ENCODE measurements at places on chromosomes 5 and 9. TPM values are rescaled to one million over a fixed set of nuclear protein-coding genes. Genes with fewer than 3 reads are reported as not detected.
A peak's percentile ranks its signal among the peaks of the same experiment; 100 is the strongest.

GRCh38 chr5:81980598-81981260 is 8.9 kb downstream of the ATG10 start:
- no peak for DNase-seq
- no peak overlapping the region for H3K27ac ChIP-seq
- no peaks in the 10 kb centered on the region for H3K27me3 ChIP-seq
- no peaks in the 10 kb centered on the region for H3K36me3 ChIP-seq

DNA sequence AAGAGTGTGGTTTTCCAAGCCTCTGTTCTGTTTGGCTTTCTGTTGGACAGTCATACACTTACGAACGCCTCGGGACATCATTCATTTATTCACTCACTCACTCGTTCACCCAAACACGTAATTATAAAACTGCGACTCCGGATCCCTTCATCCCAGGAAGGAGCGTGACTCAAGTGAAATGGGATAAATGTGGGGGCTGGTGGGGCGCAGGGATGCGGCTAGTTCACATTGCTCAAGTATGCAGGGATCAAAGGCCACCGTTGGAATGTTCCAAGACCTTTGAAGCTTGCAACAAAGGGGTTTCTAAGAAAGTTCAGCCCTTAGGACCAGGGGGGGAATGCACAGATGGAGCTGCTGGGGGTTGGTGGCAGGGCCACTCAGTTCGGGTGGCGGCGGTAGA is 64.2 kb downstream of the CFAP77 start:
- H3K4me3 ChIP-seq, result no peak overlapping the region
- no peak for DNase-seq
- H3K27ac ChIP-seq, result no peak overlapping the region
- H3K4me1 ChIP-seq, result peaks cover 5% of the 10 kb centered on the region

- no peak overlapping the region for H3K4me3 ChIP-seq
- no peaks in the 10 kb centered on the region for H3K27me3 ChIP-seq
- no peak for DNase-seq
- no peak overlapping the region for H3K27ac ChIP-seq
Observed at GRCh38 chr9:124108216-124108615, 96.6 kb downstream of the LHX2 start.

- no peak for DNase-seq
- H3K4me1 ChIP-seq, result no peaks in the 10 kb centered on the region
- no peak overlapping the region for H3K4me3 ChIP-seq
- no peaks in the 10 kb centered on the region for H3K36me3 ChIP-seq
- no peak overlapping the region for H3K27ac ChIP-seq
Observed at GRCh38 chr5:89015409-89015808, 132.4 kb upstream of the MEF2C start.

DNA sequence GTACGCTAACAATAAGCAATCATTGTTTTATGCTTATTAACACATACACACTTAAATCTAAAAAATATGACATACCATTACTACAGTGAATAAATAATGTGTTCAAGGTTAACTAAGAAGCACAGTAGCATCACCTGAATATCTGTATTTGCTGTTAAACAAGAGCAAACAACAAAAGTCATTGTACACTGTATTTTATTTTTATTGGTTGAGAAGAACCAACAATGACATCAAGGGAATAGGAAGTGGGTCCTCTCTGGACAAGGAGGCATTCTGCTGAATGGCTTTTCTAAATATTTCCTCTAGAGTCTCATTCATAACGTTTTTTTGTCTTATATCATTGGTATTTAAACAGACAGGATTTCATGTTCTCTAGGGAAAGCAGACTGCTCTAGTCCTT is 460.4 kb downstream of the CDH9 start:
- DNase-seq, result no peak
- H3K4me1 ChIP-seq, result no peaks in the 10 kb centered on the region
- no peaks in the 10 kb centered on the region for H3K27me3 ChIP-seq
- H3K27ac ChIP-seq, result no peak overlapping the region

DNA sequence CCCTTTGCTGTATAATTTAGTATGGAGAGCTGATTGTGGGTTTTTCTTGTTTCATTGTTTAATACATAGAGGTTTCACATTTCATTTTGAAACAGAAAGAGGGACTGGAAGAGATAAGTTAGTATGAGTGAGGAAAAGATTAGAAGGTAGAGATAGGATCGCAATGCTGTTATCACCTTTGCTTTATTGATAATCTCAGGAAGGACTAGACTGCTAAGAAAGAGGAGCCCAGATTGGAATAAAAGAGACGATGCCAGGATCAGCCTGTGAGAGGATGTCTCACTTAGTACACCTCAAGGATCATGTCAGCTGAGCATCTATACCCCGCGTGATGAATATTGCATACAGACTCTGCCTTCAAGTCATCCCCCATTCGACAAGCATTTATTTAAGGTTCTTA is 178.0 kb upstream of the DMAC1 start:
- no peak for DNase-seq
- H3K4me1 ChIP-seq, result no peaks in the 10 kb centered on the region
- no peaks in the 10 kb centered on the region for H3K27me3 ChIP-seq
- H3K36me3 ChIP-seq, result no peaks in the 10 kb centered on the region

DNA sequence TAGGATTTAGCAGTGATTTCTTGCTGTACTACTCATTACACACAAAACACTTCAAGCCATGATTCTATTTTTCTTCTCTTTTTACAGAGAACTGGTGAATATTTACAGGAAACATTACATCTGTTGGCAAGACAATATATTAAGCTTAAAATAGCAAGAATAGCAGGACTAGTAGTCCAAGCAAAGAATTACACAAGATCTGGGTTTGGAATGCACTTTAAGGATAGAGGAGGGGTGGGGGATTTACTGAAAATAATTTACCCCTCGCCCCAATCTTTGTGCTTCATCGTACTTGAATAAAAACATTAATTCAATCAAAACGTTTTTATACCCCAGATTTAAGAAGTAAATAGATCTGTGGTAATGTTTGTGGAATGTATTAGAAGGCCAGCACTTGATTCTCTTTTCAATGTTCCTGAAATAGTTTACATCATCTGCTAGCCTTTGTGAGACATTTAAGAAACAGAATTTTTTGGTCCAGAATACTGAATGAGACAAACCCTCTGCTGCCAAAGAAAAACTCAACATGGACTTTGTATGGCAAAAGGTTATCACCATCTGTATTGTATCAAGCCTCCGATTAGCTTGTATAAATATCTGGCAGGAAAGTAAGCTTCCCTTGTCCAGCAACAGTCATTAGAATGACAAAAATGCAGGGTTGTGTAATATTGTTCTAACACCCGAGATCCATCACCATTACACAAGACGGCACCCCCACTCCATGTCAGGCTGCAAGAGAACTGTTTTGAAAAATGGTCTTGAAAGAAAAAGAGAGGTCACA is 23.8 kb downstream of the SVEP1 start:
- H3K4me3 ChIP-seq, result no peak overlapping the region
- H3K36me3 ChIP-seq, result no peaks in the 10 kb centered on the region
- no peaks in the 10 kb centered on the region for H3K27me3 ChIP-seq
- H3K4me1 ChIP-seq, result peaks cover 6% of the 10 kb centered on the region
- peak; percentile 84 for DNase-seq

DNA sequence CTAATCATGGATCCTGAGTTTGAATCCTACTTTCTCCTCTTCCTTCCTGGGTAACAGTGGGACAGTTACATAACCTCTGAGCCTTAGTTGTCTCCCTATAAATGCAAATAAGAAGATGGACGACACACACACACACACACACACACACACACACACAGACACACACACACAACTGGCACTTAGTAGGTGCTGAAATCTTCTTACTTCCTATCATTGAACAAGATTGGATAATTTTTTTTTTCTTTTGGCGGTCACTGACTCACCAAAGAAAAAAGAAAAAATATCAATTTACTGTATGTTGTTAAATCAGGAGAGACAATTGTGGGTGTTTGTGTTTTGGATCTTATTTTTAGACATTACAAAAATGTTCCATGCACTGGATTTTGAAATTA is 28.4 kb upstream of the TNFSF8 start:
- no peaks in the 10 kb centered on the region for H3K36me3 ChIP-seq
- DNase-seq, result no peak
- H3K27me3 ChIP-seq, result no peaks in the 10 kb centered on the region
- H3K27ac ChIP-seq, result no peak overlapping the region

GRCh38 chr9:130701059-130702022 is 7.8 kb downstream of the EXOSC2 start:
- H3K36me3 ChIP-seq, result peaks cover 78% of the 10 kb centered on the region
- no peaks in the 10 kb centered on the region for H3K27me3 ChIP-seq
- peak; percentile 78 for DNase-seq
- no peak overlapping the region for H3K4me3 ChIP-seq

GRCh38 chr5:179382486-179382885 is 37.2 kb upstream of the ADAMTS2 start:
- H3K4me3 ChIP-seq, result no peak overlapping the region
- no peaks in the 10 kb centered on the region for H3K27me3 ChIP-seq
- no peaks in the 10 kb centered on the region for H3K36me3 ChIP-seq

DNA sequence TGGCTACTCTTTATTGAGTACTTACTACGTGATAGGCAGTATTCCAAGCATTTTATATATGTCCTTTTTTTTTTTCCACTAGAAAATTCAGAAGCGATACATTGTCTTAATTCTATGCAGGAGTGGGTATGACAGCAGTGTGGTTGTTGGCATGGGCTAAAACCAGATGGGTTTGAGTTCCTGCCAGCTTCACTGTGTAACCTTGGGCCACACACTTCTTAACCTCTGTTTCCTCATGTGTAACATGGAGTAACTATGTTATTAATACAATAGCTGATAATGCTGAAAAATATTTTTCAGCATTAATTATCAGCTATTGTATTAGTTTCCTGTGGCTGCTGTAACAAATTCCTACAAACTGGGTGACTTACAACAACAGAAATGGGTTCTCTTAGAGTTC is 12.0 kb downstream of the SNX18 start:
- no peak overlapping the region for H3K4me3 ChIP-seq
- no peak overlapping the region for H3K27ac ChIP-seq
- H3K27me3 ChIP-seq, result no peaks in the 10 kb centered on the region
- H3K36me3 ChIP-seq, result no peaks in the 10 kb centered on the region
- H3K4me1 ChIP-seq, result no peaks in the 10 kb centered on the region

DNA sequence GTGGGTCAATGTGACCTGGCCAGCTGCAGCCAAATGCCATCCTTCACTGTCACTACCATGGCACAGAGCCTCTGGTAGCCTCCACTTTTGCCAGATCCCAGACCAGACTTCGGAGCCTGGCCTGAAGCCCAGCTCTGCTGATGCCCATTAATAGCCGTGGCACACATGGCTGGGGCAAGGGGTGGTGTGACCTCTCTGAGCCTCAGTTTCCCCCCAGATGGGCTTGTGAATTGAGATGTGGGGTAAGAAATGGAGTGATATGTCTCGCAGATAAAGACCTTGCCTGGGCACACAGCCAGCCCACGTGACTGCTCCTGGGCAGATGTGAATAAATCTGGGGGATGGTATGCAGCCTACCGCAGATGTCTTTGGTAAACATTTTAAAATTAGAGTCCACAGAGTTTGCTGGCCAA is 13.9 kb downstream of the SUSD3 start:
- DNase-seq, result no peak
- no peaks in the 10 kb centered on the region for H3K27me3 ChIP-seq
- peaks cover 10% of the 10 kb centered on the region for H3K4me1 ChIP-seq
- H3K36me3 ChIP-seq, result no peaks in the 10 kb centered on the region
- H3K27ac ChIP-seq, result no peak overlapping the region

DNA sequence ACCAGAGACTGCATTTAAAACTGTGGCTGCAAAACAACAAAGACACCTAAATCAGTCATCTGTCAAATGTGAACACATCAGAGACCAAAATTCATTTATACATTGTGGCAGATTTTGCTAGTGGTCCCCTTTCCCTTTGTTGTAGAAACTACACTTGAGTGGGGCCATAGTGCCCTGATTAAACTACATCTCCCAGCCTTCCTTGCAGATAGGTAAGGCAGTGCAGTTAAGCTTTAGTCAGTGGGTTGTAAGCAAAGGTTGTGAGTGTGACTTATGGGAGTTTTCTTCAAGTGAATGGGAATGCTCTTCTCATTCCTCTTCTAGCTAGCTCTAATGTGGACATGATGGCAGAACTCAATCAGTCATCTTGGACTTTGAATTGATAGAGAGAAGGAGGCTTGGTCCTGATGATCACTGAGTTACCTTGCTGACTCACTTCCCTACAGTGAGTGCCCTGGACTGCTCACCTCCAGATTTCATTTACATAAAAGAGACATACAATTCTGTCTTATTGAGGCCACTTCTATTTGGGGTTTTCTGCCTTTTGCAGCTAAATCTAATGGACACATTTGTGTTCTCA is 35.2 kb upstream of the SPARC start:
- no peaks in the 10 kb centered on the region for H3K27me3 ChIP-seq
- H3K4me3 ChIP-seq, result no peak overlapping the region
- no peaks in the 10 kb centered on the region for H3K36me3 ChIP-seq
- H3K4me1 ChIP-seq, result no peaks in the 10 kb centered on the region
- no peak for DNase-seq

GRCh38 chr9:26112724-26113123 is 434.5 kb upstream of the TUSC1 start:
- no peak for DNase-seq
- no peaks in the 10 kb centered on the region for H3K4me1 ChIP-seq
- no peaks in the 10 kb centered on the region for H3K27me3 ChIP-seq
- H3K4me3 ChIP-seq, result no peak overlapping the region
- no peak overlapping the region for H3K27ac ChIP-seq

- no peak for DNase-seq
- H3K4me3 ChIP-seq, result no peak overlapping the region
- no peak overlapping the region for H3K27ac ChIP-seq
- H3K4me1 ChIP-seq, result no peaks in the 10 kb centered on the region
Observed at GRCh38 chr9:75186767-75187380, 98.6 kb downstream of the OSTF1 start.

C9orf153 gene
- not detected for total RNA-seq

COL5A1 gene
- 10.9 TPM for total RNA-seq

WDR38 gene
- not detected for total RNA-seq

TERT gene
- total RNA-seq, result not detected

ADAMTSL1 gene
- 3.8 TPM for total RNA-seq

FAM78A gene
- total RNA-seq, result 55.3 TPM

AK3 gene
- 201 TPM for total RNA-seq

SEMA6A gene
- total RNA-seq, result 3.9 TPM

TPPP gene
- total RNA-seq, result 12.2 TPM

IRX4 gene
- total RNA-seq, result not detected

OR13J1 gene
- total RNA-seq, result not detected
